ENCODE measurements at places on chromosomes 5 and 9. TPM values are rescaled to one million over a fixed set of nuclear protein-coding genes. Genes with fewer than 3 reads are reported as not detected.

DNA sequence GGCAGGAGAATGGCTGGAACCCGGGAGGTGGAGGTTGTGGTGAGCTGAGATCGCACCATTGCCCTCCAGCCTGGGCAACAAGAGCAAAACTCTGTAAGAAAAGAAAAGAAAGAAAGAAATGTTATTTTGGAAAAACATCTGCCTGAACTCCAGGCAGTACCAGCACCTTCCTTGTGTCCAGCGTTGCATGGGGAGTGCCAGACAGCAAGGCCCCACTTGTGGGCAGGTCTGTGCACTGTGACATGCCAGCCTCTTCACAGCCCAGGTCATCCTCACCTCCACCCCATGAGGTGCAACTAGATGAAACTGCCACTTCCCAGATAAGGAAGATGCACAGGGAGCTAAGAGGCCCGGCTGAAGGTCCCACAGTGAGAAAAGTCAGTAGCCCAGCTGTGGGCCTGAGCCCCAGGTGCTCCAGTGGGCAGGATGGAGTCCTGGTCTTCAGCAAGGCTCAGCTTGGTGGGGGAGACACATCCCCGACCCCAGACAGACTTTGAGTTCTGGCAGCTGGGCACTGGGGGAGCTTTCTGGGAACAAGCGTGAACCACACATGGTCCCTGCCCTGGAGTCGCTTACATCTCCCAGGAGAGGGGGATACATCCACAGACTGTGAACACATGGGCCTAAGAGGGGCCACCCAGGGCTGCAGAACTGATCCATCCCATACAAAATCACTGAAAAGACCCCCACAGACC lies 146.9 kb upstream of the IER5L start:
- no peak for DNase-seq

GRCh38 chr5:92505925-92506324 lies 1075.1 kb downstream of the NR2F1-AS1 start:
- DNase-seq = no peak

DNA sequence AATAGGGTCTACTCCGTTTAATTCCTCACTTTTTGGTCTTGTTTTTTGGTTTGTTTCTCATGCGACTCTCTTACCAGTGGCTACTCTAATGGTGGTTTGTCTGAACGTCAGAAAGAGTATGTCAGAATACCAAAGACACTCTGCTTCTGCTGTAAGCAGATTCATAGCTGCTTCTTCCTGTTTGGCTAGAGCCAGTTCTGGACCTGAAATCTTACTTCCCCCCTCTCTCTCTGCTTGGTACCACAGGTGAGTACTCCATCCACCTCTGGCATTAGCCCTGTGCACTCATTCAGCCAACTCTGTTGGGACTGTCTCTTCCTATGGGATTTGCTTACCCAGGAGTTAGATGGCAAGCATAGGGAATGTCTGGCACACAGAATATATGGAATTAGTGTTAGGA lies 6.6 kb downstream of the ZCCHC7 start:
- no peak for DNase-seq

HSPA4 gene
- 46.1 TPM for total RNA-seq

- DNase-seq = peak; percentile 53
Observed at GRCh38 chr5:31935496-31936369, 238.4 kb downstream of the GOLPH3 start.

DNA sequence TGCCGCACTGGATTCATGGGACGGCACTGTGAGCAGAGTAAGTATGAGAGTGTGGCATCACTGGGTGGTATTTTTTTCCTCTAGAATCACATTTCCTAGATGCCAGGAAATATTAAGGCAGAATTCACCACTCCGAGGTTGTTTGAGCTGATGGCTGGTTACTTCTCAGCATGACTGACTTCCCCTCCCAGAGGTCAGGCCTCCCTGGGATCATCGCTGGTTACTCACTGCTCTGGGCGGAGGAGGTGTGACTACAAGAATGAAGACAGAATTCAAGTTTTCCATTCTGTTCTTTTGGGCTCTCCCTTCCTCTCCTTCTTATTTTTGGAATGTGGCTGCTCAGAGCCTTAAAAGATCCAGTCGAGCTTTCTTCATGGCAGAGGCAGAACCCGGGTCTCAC lies 76.6 kb upstream of the PRRC1 start:
- DNase-seq = no peak

GRCh38 chr5:31346896-31347551 lies 153.5 kb downstream of the CDH6 start:
- no peak for DNase-seq
